ENCODE measurements at places on chromosomes 1 and 21. TPM values are rescaled to one million over a fixed set of nuclear protein-coding genes. Genes with fewer than 3 reads are reported as not detected.

DNA sequence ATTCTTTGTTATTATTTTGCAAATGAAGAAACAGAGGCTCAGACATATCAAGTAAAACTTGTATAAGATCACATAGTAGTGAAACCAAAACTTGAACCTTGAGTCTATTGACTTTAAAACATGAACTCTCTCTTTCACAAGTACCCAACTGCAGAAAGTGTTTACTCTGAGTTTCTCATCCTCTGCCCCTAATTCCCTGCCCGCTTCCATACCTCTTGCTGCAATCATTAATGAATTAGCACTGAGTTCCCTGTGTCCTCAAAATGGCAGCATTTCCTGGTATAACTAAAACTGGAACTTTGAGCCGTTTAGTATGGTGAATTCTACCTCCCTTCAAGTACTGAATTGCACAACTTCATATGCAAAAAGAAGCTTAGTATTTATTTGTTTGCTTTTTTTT is 147.7 kb upstream of the DNAH14 start:
- peaks cover 6% of the 10 kb centered on the region for H3K4me1 ChIP-seq
- no peak for DNase-seq
- H3K27ac ChIP-seq = no peak overlapping the region
- H3K27me3 ChIP-seq = no peaks in the 10 kb centered on the region

- H3K36me3 ChIP-seq = no peaks in the 10 kb centered on the region
- no peak for DNase-seq
- H3K27ac ChIP-seq = no peak overlapping the region
- H3K4me1 ChIP-seq = peaks cover 4% of the 10 kb centered on the region
- H3K27me3 ChIP-seq = no peaks in the 10 kb centered on the region
- no peak overlapping the region for H3K4me3 ChIP-seq
Observed at GRCh38 chr1:109822749-109823542, 59.2 kb upstream of the EPS8L3 start.

- no peak overlapping the region for H3K27ac ChIP-seq
- H3K36me3 ChIP-seq = no peaks in the 10 kb centered on the region
Observed at GRCh38 chr1:62781841-62782543, 1.9 kb upstream of the ATG4C start.

GRCh38 chr1:33234588-33234990 is 21.7 kb upstream of the ZNF362 start:
- H3K4me3 ChIP-seq = no peak overlapping the region
- no peak overlapping the region for H3K27ac ChIP-seq
- no peaks in the 10 kb centered on the region for H3K36me3 ChIP-seq

GRCh38 chr1:77514921-77515776 is 167.3 kb downstream of the ZZZ3 start:
- H3K4me3 ChIP-seq = no peak overlapping the region
- H3K4me1 ChIP-seq = no peaks in the 10 kb centered on the region
- DNase-seq = no peak
- H3K27ac ChIP-seq = no peak overlapping the region
- H3K27me3 ChIP-seq = no peaks in the 10 kb centered on the region

- peaks cover 29% of the 10 kb centered on the region for H3K36me3 ChIP-seq
- H3K27me3 ChIP-seq = no peaks in the 10 kb centered on the region
- no peak overlapping the region for H3K4me3 ChIP-seq
- peaks cover 13% of the 10 kb centered on the region for H3K4me1 ChIP-seq
- no peak for DNase-seq
- no peak overlapping the region for H3K27ac ChIP-seq
Observed at GRCh38 chr1:38852780-38853179, 6.8 kb downstream of the RRAGC start.

DNA sequence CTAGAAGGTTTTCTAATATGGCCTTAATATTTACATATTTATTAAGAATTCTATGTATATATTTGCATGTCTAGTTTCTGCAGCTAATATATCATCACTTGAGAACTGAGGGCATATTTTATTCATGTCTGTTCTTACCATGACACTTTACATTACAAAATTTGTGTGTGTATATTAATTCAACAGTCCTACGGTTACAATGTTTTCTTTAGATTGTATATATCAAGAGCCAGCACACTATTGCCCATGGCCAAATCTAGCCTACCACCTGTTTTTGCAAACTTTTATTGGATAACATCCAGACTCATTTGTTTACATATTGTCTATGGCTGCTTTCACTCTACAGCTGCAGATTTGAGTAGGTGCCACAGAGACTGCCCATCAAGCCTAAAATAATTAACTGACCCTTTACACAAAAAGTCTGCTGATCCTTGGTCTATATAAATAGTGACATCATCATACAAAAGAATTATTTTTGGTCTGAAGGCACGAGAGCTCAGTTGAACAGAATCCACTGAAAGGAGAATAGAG is 577.4 kb upstream of the PBX1 start:
- no peaks in the 10 kb centered on the region for H3K36me3 ChIP-seq
- H3K4me3 ChIP-seq = no peak overlapping the region
- DNase-seq = no peak
- no peaks in the 10 kb centered on the region for H3K27me3 ChIP-seq
- no peaks in the 10 kb centered on the region for H3K4me1 ChIP-seq

DNA sequence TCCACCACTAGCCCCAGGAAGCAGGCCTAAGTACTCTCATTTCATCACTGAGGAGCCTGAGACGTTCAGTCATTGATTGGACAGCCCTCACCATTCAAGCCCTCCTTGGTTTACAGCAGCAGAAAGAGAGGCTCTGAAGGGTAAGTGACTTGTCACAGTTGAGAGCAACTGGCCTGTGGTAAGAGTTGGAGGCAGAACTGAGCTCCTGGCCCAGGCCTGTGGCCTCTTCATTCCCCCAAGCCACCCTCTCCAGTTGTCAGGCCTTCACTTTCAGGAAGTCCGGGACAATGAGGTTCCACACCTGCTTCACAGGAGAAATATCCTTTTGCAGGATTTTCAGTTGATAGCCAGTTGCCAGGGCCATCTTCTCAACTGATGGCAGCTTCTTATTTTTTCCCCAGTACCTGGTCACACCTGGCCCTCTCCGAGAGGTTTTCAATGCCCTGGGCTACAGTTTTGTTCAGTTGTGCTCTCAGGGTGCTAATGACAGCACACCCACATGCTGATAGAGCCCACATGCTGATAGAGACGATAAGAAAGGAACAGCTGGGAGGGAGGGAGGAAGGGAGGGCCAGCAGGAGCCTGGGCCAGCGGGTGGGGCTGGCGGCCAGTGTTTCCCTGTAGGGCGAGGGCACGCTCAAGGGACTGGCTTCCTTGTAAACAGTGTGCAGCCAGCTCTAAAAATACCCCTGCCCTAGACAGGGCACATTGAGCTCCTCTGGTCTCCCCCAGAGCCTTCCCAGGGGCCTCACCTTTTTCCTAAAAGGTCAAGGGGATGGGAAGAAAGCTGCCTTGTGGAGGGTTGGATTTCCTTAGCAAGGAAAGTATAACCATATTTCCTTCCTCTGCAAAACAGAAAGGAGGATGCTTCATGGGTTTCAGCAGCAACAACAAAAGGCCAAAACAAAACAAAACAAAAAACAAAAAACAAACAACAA is 112.7 kb upstream of the JUN start:
- no peak overlapping the region for H3K4me3 ChIP-seq
- H3K27ac ChIP-seq = no peak overlapping the region
- H3K36me3 ChIP-seq = no peaks in the 10 kb centered on the region
- no peak for DNase-seq

- no peak for DNase-seq
- no peaks in the 10 kb centered on the region for H3K36me3 ChIP-seq
- H3K4me3 ChIP-seq = no peak overlapping the region
- no peaks in the 10 kb centered on the region for H3K27me3 ChIP-seq
Observed at GRCh38 chr1:230327892-230328284, 98.2 kb downstream of the PGBD5 start.

DNA sequence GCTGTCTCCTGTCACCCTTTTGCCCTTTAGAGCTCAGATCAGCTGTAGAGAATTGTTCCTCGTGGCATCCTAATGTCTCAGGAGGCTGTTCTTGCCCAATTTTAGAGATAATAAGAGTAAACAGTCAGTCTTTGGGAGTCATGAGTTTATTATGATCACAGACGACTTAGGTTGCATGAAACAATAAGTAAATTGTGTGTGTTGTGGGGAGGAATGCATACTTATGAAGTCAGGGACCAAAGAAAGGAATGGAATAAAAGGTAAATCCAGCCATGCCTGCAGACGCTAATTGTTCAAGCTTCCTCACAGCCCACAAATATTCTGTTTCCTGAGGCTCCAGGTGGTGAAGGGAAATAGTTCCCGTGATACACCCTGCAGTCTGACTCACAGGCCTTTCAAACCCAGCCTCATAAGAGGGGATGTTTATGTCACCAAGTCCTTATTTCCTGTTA is 897 bp downstream of the EPHX4 start:
- DNase-seq = no peak
- H3K27ac ChIP-seq = no peak overlapping the region
- no peaks in the 10 kb centered on the region for H3K27me3 ChIP-seq
- no peak overlapping the region for H3K4me3 ChIP-seq

The TIMM17A gene
- 29.2 TPM for polyA plus RNA-seq

The CATSPERE gene
- 0.30 TPM for polyA plus RNA-seq
